ENCODE measurements at places on chromosomes 2 and 18. TPM values are rescaled to one million over a fixed set of nuclear protein-coding genes. Genes with fewer than 3 reads are reported as not detected.

The SLC38A11 gene
- 0.60 TPM for polyA plus RNA-seq

The PRKAG3 gene
- not detected for polyA plus RNA-seq

The TMEM237 gene
- 2.2 TPM for polyA plus RNA-seq

The CRYBA2 gene
- polyA plus RNA-seq: not detected

The FEV gene
- not detected for polyA plus RNA-seq

The TUBB8B gene
- polyA plus RNA-seq: 0.38 TPM

The IL1F10 gene
- polyA plus RNA-seq: not detected

The NT5DC4 gene
- not detected for polyA plus RNA-seq

The IL36RN gene
- not detected for polyA plus RNA-seq

The CREG2 gene
- polyA plus RNA-seq: 0.06 TPM

The PSTPIP2 gene
- 1.1 TPM for polyA plus RNA-seq

The COL4A3 gene
- 6.2 TPM for polyA plus RNA-seq

The C1QL2 gene
- polyA plus RNA-seq: not detected

The IL36G gene
- polyA plus RNA-seq: not detected

The PXDN gene
- 0.16 TPM for polyA plus RNA-seq

The CERKL gene
- polyA plus RNA-seq: 13.0 TPM

The CAPN13 gene
- not detected for polyA plus RNA-seq

The ACTR3 gene
- 432 TPM for polyA plus RNA-seq
